ENCODE measurements at places on chromosomes 12 and 14.

- no peak for DNase-seq
Observed at GRCh38 chr14:43872222-43872621, 634.9 kb downstream of the FSCB start.

DNA sequence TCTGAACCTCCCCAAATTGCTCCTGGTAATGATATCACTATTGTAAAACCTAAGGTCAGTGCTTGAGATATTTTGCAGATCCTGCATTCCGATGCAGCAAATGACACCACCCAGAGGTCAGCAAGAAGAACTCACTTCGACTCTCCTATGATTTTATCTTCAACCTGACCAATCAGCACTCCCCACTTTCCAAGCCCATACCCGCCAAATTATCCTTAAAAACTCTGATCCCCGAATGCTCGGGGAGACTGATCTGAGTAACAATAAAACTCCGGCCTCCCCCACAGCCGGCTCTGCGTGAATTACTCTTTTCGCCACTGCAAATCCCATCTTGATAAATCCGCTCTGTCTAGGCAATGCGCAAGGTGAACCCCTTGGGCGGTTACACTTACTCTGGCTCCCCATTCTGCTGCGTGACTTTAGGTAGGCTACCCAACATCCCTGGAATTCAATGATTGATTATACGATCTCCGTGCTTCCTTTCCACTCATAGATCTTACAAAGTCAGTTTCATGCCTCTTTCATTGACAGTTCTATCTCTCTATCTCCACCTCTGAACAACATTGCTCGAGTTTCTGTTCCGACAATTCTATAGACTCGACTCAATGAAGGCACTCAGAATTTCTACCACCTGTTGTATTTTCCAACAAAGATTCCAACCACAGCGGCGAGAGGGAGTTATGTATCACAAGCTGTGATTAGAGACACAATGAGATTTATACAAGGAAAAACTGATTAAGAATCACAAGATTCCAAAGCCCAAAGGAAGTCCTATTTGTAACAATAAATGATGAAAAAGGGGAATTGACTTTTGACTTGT is 939 bp downstream of the NPC2 start:
- no peak for DNase-seq

DNA sequence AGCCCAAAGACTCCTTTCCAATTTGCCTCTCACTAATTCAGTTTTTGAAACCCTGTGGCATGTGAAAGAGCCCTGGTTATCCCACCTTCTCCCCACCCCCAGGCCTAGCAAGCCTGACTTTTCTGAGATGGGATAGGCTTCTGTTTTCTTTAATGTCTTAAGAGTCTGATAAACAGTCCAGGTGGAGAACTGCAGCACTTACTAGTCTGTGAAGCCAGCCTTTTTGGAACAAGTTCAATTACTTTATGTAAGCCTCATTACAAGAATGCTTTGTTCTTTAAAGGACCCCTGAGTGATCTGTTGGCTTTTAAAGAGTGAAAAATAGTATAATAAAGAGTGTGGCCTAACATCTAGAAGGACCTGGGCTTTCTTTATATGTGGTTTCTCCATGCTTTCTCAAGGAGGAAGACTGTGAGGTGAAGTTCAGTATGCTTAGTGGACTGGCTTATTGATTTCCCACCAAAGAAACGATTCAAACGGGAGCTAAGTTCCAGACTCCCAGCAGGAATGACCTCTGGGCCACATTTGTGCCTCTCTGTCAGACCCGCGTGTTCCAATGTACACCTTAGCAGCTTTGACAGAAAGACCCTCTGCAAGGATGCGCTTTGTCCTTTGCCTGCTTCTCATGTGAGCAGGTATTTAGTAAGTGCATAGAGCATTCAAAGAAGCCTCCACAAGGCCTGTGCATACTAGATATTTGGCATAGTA is 129.5 kb downstream of the DAAM1 start:
- no peak for DNase-seq

DNA sequence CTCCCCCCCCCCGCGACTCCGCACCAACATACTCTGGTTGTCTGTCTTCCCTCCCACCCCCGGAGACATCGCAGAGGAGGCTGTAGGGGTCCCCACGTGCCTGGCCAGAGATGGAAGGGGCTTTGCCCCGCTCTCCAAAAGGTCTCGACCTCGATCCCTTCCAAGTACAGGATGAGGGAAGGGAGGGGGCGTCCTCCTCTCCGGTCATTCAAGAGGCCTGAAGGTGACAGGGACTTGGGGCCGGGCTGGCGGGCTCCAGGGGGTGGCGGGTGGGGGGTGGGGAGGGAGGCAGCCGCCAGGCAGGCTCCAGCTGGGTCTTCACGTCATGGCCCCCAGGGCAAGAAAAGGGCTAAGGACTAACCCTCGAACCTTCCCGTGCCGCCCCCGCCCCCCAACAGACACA is 15.1 kb downstream of the TBX3 start:
- DNase-seq = no peak

GRCh38 chr14:74083784-74084276 is 423 bp downstream of the ALDH6A1 start:
- no peak for DNase-seq

GRCh38 chr12:52980650-52981423 is 25.4 kb upstream of the EIF4B start:
- DNase-seq = peak; percentile 89
